ENCODE measurements at places on chromosomes 7 and 10.
A peak's percentile ranks its signal among the peaks of the same experiment; 100 is the strongest.

- no peak for DNase-seq
These were observed 689 bp downstream of the PLCE1 start for GRCh38 chr10:93994438-93994801.

GRCh38 chr7:134140889-134141867 is 14.0 kb downstream of the LRGUK start:
- peak; percentile 43 for DNase-seq

DNA sequence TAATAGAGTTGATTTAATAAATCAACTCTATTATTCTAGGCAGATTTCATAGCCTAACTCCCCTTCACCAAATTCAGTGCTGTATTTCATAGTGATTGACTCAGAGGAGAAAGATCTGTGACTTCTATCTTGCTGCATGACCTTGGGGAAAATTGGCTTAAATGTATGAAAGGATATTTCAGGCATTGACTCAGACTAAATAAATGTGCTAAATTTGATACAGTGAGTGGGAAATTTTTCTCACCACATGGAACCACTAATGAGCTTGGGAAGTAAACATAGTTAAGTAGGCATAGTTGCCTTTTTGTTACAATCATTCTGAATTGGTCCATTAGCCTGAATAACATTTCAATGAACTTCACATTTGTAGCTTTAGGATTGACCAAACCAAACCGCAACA is 89.0 kb upstream of the PRPS1L1 start:
- DNase-seq = no peak

DNA sequence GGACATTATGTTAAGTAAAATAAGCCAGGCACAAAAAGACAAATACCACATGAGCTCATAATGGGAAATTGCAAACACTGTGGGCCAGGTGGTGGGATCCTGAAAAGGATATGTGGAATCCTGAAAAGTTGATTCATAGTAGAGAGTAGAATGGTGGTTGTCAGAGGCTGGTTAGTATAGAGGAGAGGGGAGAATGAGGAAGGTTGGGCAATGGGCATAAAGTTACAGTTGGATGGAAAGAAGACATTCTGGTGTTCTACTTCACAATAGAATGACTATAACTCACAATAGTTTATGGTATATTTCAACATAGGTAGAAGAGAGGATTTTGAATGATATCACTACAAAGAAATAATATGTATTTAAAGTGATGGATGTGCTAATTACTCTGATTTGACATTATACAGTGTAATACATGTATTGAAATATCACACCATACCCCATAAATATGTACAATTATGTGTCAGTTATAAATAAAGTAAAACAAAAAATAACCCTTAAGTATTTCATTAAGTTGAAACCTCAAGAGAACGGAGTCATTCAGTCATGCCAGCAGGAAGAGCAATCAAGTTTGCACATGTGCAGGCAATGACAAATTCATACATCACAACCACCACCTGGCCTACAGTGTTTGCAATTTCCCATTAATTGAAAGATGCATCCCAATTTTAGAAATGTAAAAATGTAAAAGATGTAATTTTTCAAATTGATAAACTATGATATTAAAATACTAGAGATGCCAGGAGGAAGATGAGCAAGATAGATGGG is 156.7 kb downstream of the MAGI2 start:
- no peak for DNase-seq

DNA sequence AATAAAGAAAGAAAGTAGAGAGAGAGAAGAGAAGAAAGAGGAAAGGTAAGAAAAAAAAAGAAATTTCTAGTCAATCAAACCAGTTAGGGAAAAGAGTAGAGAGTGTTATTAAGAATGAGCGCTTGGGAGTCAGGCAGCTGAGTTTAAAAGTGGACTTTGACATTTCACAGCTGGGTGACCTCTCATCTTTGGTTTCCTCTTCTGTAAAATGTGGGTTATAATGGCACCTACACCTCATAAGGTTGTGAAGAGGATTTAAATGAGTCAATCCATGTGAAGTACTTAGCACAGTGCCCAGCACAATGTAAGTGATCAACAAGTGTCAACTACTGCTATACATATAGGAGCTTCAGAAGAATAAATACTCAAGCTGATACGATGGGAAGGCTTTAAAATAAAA is 12.2 kb downstream of the HOXA1 start:
- DNase-seq = no peak

DNA sequence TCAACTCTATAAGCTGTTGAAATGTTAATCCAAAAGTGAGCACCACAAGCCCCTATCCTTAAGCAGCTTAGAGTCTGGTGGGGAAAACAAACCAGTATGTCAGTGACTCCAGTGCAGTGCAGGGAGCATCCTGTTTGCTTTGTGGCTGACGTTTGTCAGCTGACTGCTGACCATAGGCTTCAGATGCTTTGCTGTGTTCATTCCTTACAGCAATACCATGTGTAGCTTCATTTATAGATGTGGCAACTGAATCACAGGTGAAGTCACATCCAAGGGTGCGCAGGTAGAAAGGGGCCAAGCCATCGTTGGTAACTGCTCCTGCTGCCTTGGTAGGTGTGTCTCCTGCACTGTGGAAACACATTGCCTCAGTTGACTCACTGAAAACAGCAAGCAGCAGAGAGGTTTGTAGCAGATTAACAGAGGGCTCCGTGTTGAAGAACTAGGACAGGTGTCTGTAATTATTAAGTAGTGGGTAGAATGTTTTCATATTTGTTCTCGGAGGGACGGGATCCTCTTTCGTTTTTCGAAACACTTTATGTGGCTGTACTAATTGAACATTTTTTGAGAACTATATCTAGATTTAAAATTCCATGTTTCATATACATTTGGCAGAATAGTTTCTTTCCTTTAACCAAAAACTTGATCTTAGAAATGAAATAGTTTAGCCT is 2.0 kb downstream of the INSIG1 start:
- DNase-seq = no peak

DNA sequence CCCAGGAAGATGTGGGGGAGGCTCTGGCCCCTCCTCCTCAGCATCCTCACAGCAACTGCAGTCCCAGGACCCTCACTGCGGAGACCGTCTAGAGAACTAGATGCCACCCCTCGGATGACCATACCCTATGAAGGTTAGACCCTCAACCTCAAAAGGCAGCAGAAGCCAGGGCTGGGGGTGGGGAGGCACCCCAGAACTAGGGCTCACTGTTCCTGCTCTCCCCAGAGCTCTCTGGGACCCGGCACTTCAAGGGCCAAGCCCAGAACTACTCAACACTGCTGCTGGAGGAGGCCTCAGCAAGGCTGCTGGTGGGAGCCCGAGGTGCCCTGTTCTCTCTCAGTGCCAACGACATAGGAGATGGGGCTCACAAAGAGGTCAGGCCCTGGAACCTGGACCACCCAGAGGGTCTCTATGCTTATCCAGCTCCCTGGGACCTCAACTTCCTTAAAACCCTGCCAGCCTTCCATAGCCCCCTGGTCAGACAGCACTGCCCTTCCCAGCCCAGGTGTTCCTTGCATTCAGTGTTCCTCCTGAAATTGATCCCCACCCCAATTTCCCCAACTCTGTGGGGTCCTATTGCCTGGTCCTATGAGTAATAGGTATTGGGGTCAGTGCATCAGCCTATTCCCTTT is 3.7 kb downstream of the SEMA4G start:
- no peak for DNase-seq

DNA sequence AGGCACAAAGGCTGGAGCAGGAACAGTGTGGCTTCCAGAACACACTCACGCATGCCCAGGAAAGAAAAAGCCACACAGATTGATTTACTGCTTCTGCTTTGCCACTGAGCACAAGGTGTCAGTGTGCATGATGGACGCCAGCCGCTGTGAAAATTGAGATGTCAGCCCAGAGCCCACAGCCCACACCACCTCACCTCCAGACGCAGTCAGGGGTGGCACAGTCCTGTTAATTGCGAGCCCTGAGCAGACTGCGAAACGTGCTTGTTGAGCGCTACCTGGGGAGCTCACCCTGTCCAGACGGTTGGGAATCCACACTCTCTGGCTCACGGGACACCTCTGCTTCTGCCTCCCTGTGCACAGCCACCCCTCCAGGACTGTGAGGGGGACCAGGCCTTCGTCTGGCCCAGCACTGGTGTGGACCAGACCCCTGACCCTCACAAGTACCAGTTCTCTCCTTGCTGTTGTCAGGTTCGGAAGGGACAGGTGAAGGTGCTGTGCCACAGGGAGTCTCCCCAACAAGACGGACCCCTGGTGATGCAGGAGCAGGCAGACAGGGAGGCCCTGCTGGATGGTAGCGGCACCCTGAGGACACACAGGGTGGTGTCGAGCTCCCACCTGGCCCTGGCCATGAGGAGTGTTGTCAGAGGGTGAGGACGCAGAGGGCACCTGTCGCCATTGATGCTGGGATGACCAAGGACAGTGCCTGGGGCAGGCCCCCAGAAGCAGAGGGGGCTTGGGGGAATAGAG is 15.3 kb downstream of the RASGEF1A start:
- DNase-seq = no peak

DNA sequence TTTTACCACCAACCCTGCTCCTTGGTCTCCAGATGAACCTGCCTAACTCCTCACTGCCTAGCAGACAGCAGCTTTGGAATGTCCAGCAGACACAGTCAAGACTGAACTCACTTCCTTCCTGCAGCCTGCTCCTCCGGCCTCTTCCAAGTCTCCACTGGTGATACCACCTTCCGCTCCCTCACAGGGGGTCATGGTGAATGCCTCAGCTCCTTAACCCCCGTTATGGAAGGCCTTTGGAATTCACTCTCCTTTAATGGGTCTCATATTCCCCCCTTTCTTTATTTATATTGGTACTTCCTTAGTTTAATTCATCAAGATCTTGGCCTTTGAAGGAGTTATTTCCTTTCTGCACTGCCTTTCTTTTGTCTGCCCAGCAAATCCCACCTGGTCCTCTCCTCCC is 44.9 kb upstream of the ZNF32 start:
- no peak for DNase-seq

DNA sequence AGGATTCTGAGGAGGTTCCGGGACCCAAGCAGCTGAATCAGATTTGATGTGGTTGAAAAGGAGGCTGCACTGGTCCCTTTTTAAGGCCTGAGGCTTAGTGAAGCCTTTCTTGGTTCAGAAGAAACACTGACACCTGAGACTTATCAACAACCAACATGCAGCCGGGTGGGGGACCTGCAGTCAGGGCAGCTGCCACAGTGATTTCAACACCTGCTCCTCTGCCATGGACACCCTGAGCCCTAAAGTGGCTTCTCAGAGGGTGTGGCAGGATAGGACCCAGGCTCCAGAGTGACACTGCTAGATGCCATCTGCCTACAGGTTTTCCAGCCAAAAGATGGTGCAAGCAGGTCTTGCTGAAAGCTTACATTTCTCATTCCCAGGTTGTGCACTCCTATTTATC is 99.3 kb downstream of the COL13A1 start:
- no peak for DNase-seq

- peak; percentile 1 for DNase-seq
These were observed 23.3 kb upstream of the GPR22 start for GRCh38 chr7:107446531-107446930.

DNA sequence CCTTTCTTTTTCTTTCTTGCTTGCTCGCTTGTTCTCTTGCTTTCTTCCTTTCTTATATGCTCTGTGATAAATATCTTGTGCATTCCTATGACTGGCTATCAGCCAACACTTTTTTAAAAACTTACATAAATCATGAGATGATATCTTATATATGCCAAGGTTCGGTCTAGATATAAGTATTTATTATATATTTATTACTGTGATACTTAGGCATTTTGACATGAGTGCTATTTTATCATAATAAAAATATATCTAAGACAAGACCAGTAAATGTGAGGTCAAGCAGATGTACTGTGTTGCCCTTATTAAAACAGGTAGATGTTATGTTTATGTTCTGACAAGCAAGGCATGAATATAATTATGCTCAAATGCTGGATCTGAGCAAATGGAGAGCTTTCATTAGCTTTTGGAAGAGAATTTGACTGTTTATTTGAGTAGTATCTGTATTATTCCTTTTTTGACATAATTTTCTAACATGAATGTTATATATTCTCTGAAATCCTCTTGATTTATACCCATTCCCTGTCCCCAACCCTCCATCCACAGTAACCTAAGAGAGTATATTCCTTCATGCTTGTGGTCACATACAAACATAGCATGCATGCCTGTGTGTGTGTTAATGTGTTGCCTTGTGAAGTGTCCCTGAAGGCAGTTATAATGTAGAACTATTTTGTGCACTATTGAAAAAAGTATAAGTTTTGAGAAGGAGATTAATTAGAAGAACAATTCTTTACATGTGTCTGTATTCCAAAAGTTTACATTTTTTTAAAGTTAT is 158.0 kb downstream of the HDAC9 start:
- DNase-seq = no peak

- DNase-seq = no peak
These were observed 48.8 kb downstream of the RALA start for GRCh38 chr7:39672176-39672575.

- no peak for DNase-seq
These were observed 14.3 kb upstream of the BHLHA15 start for GRCh38 chr7:98196706-98197605.

Measured in activated CD4-positive, alpha-beta T cell treated with anti-CD3 and anti-CD28 coated beads for 24 hours (primary cell).